ENCODE measurements at places on chromosomes 2 and 18.

GRCh38 chr18:54169431-54170403, 54.8 kb downstream of the MBD2 start:
- DNase-seq, result no peak

GRCh38 chr18:79897940-79898625, 53.4 kb downstream of the SLC66A2 start:
- no peak for DNase-seq

DNA sequence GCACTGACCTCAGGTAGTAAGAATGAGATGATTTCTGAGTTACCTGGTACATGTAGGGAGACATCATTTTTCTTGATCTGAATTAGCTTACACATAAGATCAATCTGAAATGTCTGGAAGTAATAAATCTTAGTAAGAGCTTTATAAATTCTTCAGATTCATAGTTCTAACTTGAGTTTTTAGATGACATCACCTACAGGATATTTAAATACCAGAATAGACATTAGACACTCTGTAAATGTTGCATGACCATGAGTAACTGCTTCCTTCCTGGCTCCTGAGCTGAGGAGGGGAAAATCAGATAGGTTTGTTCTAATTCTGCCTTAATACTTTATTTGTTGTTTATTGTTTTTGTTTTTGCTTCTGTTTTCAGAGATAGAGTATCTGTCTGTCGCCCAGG, 181.8 kb downstream of the PHLPP1 start:
- DNase-seq, result no peak

GRCh38 chr2:112566104-112566503, 18.3 kb upstream of the CHCHD5 start:
- no peak for DNase-seq

DNA sequence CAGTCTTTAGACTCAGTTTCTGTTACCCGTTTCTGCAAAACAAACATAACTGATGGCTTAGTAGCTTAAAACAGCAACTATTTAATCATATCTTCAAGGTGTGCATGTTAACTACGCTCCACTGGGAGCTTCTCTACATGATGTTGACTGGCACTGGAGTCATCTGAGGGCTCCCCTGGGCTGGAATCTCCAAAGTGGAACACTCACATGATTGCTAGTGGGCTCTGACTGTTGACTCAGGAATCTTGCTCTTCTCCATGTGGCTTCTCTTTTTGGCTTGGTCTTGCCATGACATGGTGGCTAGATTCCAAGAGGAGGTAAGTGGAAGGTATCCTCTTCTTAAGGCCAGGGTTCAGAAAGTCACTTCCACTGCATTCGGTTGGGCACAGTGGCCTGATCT, 160.8 kb downstream of the PMAIP1 start:
- no peak for DNase-seq

DNA sequence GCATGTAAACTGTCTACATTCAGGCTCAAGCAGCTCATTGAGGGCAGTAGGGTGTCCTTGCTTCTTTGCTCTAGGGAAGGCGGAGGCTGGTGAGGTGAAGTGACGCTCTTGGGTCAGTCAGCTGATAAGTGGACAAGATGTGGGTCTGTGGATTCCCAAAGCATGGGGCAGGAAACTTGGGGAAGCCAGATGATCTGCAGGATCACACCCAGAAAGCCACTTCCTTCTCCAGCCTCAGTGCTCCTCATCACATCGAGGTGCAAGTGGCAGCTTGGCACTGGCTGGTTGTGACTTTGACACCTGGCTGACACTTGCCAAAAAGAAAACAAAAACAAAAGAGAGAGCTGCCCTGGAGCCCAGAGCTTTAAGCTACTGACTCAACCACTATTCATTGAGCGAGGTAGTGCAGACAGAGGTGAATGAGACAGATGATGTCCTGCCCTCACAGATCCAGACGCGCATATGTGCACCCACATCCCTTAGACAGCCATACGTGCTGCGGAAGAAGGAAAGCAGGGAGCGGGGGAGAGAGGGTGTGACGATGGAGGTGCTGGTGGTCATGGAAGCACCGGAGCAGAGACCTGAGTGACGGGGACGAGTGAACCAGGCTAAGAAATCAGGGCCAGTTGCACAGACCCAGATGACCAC, 3.1 kb upstream of the CIB4 start:
- no peak for DNase-seq

DNA sequence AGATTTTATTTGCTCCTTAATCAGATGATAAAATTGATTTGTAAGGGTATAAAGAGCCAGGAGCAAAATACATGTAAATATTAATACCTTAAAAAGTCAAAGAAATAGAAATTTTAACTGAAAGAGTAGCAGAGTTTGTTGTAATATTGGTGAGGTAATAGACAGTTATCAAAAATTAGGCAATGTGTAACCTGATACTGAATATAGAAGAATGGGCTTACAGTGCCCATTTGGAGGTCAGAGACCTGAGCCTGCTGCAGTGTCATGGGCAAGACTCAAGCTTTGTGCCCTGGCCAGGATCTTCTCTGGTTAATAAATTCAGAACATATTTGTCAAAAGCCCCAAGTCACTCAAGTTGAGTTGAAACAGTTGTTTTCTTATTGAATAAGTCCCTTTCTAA, 29.7 kb upstream of the TMEM247 start:
- no peak for DNase-seq

DNA sequence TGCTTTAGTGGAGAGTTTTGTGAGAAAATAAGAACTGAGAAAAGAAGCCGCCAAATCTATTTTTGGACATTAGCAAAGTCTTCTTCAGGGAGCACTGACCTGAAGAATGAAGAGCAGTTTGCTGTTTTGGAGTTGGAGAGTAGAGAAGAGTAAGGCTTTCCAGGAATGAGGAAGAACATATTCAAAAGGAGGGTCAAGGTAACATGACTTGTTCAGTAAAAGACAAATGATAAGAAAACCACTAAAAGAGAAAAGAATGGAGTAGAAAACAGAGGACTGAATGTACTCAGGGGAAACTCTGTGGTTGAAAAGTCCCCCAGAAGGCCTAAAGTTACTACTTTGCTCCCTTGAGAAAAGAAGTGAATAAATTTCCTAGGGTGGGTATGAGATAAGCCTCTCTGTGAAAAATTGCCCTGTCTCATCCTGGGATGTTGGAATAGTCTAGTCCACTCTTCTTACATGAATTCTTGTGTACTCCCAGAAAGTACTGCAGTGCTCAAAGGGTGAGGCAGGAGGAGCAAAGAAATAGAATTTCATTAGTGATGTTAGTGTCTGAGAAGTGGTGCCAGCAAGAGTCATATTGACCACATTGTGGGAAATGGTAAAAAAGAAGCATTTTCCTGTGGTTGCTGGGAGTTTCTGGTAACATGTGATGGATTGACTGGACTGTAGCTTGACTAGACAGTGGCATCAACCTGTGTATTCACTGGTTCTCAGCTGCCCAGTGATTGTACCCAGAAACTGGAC, 27.8 kb downstream of the MBD5 start:
- DNase-seq, result no peak

DNA sequence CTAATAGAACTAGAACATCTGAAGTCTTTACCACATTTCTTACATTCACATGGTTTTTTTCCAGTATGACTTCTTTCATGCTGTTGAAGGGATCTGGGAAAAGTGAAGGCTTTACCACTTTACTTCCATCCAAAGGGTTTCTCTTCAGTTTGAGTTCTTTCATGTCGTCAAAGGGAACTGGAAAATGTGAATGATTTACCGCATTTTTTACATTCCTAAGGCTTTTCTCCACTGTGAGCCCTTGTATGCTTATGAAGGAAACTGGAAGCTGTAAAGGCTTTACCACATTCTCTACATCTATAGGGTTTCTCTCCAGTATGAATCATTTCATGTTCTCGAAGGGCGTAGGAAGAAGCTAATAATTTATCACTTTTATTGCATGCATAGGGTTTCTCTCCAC, 46.7 kb downstream of the NBEAL1 start:
- DNase-seq, result no peak

DNA sequence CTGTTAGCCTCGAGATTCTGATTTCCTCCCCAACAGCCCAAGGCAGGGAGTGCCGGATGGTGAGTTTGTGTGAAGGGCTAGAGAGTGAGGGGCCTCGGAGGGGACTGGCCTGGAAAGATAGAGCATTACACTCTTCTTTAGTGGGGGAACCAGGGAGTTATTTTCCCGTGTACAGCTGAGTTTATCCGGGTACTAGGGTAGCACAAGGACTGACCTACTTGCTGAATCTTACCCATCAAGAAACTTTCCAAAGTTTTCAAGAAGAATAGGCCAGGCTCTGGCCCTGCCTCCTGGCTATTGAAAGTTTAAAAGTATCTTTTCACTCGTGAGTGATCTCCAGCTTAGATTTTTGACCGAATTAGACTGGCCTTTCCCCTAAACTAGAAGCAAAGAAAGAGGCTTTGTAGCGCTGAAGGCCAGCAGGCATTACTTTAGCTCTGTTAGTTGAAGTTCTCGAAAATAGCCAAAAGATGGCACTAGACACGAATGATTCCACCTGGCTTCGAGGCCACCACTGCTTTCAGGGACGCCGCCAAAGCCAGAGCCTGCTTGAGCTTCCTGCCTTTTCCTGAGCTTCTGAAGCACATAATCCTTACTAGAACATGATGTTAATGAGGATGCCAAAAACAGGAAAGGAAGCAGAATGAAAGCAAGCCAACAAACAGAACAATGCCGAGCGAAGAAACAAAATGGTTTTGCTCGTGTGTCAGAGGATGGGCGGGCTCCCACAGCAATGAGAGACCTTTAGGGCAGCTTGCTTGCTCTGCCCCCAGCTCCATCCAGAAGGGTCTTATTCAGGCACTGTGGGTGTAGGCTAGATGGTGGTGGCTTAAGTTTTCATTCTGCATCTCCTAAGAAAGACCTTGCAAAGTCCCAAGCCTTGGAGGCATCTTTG, 55.8 kb downstream of the TSN start:
- peak; percentile 79 for DNase-seq

DNA sequence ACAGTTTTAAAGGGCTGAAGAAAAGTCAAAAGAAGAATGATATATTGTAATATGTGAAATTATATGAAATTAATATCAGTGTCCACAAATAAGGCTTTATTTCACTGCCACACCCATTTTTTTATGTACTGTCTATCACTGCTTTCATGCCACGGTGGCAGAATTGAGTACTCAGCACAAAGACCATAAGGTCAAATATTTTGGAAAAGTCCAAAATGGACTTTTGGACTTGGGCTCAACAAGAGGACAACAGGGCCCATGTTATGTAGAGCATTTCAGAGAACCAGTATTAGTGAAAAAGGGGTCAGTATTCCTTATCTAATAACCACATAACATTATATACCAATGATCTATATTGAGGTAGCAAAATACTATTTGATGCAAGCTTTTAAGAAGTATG, 427.2 kb downstream of the EPHA4 start:
- DNase-seq, result no peak

- DNase-seq, result no peak
These were observed 55.4 kb downstream of the CDC42EP3 start for GRCh38 chr2:37615804-37616676.

DNA sequence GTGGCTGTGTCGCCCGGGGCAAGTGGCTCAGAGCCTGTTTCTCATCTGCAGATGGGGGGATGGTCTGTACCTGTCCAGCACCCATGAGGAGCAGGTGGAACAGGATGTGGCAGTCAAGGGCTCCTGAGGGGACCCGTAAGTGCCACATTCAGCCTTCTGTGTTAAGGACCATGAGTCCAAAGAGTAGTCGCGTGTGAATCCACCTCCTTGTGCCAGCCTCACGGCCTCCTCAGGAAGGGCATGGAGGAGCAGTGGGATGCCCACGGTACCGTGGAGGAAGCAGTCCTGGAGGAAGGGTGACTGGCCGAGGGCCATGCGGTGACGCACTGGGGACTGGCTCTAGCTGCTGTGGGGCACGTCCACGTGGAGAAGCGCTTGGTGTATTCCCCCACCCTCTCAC, 61.1 kb downstream of the ODC1 start:
- no peak for DNase-seq

GRCh38 chr18:56314396-56314795, 324.0 kb downstream of the TXNL1 start:
- peak; percentile 21 for DNase-seq

GRCh38 chr2:232126301-232127099, 165.0 kb downstream of the DIS3L2 start:
- no peak for DNase-seq

GRCh38 chr2:149651229-149651628, 63.7 kb upstream of the MMADHC start:
- DNase-seq, result no peak

- no peak for DNase-seq
These were observed 26.8 kb downstream of the TNP1 start for GRCh38 chr2:216833061-216833460.

DNA sequence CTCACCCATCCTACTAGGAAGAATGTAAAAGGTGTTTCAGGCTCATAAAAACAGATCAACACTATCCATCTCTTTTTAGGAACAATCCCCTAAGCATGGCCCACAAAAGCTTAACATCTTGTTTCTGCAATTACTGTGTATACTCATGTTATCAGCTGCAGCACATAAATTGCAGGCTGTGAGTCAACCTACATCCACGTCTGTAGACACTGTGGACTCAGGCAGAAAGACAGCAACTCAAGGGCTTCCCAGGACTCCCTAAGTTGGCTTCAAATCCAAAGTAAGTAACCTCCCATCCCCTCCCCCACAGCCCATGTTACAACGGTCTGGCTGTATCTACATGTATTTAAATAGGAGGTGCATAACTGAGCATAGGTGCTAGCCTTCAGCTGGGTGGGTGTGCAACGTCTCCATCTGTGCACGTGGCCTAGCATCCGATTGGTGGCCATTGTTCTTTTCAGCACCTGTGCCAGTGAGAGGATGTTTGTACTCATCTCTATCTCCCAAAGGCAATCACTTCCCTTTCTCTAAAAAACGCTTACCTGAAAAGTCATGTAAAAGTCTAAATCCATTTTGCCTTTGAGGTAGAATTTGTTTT, 30.1 kb downstream of the UXS1 start:
- no peak for DNase-seq

- no peak for DNase-seq
These were observed 9.3 kb downstream of the EIPR1 start for GRCh38 chr2:3368261-3368722.

DNA sequence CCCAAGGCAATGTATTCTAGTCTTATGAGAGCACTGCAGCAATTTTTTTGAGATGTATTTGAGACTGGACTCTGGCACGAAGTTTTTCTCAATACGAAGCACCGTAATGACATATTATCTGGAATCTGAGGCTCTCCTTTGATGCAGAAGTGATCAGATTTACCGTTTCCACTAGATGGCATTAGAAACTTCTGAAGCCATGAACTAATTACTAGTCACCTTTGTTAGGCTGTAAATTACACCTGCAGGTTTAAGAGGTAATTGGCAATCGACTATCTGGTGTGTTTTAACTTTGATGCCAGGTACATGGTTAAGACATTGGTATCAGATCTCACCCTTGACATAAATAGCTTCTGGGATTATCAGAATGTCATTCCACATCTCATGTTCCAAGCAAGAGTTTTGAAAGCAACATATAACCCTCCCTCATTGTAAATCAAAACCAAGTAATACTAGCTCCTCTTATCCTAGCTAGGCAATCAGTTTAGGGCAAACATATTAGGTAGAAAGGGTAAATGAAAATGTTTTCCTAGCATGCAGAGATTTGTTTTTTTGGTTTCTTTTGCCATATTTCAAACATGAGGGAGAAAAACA, 254.6 kb upstream of the SPRED2 start:
- DNase-seq, result peak; percentile 61

- DNase-seq, result no peak
These were observed 11.9 kb downstream of the IL18R1 start for GRCh38 chr2:102367331-102367971.
